ENCODE measurements at places on chromosomes 13 and 19. TPM values are rescaled to one million over a fixed set of nuclear protein-coding genes. Genes with fewer than 3 reads are reported as not detected.

- no peak for DNase-seq
These were observed 8.6 kb downstream of the AKAP11 start for GRCh38 chr13:42280537-42280936.

GRCh38 chr13:50999641-51000040, 90.0 kb downstream of the RNASEH2B start:
- DNase-seq: no peak

Gene ZNF730
- polyA plus RNA-seq: 0.13 TPM

Gene MAST1
- 4.7 TPM for polyA plus RNA-seq

DNA sequence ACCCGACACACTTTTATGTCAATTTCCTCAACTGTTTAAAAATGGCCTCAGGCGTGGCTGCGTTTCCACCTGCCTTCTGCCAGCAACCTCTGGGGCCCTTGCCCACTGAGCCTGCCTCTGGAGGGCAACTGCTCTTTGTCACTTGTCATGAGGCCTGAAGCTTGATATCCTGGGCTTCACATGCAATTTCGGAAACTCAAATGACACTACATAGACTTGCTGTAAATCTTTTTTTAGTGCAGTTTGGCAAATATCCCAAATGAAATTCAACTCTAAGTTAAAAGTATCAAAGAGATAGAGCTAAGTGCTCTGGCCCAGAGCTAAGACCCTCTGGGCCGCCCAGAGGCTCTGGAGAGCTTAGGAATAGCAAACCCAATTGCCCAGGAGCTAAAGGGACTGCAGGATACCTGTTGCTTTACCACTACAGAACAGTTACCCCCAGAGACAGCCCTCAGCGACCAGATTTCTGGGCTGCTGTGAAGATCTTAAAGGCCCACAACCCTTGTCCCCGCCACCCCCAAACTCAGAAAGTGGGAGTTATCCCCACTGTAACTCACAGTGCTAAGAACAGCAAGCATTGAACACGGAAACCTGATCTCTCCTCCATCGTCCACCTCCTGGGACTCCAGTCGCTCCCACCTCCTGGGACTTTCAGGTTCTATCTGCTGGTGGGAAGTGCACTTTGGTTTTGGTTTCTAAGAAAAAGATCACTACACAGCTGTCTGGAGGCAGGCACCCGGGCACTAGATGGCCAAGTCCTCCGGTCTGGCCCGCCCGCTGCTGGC, 19.4 kb downstream of the GJA3 start:
- DNase-seq: no peak

Gene MBD3L1
- polyA plus RNA-seq: not detected

GRCh38 chr13:31134039-31134711, 27.5 kb downstream of the HSPH1 start:
- DNase-seq: no peak

Gene SYDE1
- 2.5 TPM for polyA plus RNA-seq

Gene PGLYRP1
- 0.17 TPM for polyA plus RNA-seq

Gene CYP4F8
- not detected for polyA plus RNA-seq

DNA sequence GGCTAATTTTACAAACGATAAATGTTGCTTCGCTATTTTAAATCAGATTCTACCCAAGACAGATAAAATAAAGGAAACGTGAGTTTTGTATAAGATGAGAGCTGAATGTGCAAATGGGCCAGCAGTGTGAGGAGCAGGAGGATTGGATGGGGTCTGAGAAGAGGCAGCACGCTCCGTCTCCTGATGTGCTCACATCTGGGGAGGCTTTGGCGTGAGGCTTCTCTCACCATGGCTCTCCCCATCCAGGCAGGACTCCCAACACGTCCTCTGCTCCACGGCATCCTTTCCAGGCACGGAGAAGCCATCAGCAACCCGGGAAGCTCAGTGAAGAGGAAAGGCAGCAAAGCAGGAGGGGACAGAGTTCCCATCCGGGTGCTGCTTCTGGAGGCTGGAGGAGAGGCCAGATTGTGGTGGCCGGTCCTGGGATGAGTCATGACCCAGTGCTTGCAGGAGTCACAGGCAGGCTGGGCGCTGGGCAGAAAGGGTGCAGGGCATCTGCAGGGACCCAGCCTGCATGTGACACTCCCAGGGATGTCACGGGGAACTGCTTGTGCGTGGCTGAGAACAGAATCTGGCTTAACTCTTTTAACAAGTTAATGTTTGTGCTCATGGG, 47.5 kb downstream of the ZNF536 start:
- DNase-seq: peak; percentile 70

DNA sequence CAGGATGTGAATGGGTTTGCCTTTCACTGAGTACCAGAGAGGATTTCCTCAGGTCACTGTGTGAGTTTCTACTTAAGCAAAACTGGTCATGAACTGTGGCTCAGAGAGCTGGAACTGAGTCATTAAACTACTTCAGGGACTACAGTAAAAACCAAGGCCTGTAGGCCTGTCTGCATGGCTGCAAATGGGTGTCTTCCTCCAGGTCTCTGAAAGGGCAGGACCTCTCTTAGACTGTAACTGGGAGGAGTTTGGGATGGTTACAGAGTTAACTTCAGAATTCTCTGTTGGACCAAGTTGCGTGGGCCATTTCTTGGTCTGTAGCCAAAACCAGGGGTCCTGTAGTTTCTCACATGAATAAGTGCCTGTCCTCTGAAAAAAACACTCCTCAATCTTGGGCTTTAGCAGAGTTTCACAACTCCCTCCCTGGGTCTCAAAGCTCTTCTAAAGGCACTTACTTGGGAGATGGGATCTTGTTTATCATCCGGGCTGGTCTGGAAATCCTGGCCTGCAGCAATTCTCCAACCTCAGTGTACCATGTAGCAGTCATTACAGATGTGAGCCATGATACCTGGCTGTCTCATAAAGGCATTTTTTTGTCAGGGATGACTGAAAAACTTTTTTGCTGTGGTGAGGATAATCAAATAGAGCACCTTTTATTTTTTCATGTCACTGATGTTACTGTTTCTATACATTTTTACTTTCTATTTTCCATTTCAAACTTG, 19.7 kb downstream of the ZNF714 start:
- no peak for DNase-seq

Gene TSKS
- polyA plus RNA-seq: 1.7 TPM

DNA sequence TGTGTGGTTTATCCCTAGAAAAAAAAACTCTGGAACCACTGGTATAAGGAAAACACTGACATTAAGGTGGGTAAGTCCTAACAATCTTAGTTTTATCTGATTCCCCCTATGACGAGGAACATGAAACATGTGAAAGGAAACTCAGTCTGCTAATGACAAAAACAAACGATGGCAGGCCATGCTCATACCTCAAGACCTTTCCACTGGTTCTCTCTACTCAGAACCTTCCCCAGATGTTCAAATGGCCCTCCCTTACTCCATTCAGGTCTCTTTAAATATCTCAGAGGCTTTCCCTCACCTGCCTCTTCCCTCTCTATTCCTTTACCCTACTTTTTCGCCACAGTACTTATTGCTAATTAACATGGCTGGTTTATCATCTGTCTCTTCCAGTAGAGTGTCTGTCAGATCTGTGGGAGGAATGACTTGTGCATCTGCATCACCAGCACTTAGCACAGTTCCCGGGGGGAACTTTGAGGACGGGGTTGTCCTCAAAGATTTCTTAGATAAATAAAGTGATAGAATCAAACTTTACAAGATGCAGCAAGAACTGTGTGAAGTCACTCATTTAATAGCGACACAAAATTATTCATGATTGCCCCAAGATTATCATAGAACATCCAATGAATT, 1.5 kb downstream of the TUBGCP3 start:
- no peak for DNase-seq

DNA sequence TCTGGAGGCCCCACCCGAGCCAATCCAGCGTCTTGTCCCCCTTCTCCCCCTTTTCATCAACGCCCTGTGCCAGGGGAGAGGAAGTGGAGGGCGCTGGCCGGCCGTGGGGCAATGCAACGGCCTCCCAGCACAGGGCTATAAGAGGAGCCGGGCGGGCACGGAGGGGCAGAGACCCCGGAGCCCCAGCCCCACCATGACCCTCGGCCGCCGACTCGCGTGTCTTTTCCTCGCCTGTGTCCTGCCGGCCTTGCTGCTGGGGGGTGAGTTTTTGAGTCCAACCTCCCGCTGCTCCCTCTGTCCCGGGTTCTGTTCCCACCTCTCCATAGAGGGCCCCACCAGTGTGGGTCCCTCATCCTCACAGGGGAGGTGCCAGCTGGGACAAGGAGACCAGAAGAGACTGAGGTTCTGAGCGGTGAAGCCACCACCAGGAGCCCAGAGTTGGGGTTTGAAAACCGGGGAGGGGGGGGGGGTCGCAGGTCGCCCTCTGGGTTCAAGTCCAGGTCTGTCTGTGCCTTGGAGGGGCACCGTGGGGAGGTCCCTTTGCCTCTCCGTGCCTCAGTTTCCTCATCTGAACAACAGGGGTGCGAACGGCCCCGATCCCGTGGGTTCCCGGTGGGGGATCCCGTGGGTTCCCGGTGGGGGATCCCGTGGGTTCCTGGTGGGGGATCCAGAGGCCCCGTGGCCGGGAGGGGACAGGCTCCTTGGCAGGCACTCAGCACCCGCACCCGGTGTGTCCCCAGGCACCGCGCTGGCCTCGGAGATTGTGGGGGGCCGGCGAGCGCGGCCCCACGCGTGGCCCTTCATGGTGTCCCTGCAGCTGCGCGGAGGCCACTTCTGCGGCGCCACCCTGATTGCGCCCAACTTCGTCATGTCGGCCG, at the start of gene ELANE:
ELANE (plus strand) TSS at position 168 of the 878 bp plus-strand sequence; CDS start at position 194, 26 bp downstream.
- no peak for DNase-seq

Gene KLK6
- polyA plus RNA-seq: not detected

DNA sequence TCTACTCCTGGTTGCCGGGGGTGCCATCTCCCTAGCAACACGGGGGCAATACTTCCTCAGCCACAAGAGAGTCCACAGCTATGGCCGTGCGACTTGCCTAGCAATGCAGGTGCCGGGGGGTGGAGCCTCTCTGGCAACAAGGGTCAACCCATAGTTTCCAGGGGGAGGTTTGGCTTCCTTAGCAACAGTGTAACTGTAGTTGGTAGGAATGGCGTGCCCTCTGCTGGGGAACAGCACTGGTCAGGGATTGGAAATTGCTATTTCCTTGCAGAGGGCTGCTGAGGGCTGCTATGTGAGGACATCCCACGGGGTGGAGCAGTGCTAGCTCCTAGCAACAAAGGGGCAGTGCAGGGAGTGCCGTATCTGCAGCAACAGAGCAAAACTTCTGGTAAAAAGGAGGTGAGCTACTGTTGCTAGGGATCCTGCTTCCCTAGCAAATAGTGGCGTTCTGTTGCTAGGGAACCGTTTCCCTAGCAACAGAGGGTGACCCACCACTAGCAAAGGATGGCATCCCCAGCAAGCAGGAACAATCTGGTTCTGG, 7.0 kb upstream of the TMC4 start:
- DNase-seq: no peak

Gene TMPRSS9
- 0.37 TPM for polyA plus RNA-seq

DNA sequence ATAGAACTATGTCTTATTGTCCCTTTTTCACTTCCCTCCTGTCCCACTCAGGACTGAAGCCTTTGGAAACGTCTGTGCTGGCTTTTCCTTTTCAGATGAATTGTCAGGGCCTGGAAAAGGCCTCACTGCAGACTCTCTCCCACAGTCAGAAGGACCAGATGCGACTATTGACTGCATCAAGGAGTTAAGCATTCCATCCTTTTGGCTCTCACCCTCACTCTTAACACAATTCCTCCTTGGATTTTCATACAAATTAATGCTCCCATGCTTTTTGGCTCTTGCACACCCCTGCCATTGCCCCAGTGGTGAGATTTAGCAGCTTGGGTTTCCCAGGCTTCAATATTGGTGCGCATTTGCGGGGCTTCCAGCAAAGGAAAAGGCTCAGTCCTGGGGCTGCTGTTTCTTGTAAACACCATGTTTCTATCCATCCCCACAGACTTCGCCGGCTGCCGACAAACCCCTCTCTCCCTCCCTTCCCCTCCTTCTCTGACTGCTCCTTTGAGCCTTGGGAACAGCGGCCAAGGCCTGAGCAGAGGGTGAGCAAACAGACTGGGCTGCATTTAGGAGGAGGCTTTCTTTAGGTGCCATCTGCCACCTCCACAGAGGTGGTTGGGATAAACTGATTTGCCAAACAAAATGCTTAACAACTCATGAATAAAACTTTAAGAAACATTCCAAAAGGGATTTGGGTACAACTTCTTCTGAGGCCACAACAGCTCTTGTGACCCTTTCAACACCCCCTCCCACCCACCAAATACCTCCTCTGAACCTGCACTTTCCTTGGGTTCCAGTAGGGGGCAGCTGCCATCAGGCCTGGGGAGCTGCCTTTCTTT, 48.6 kb upstream of the PCDH8 start:
- no peak for DNase-seq
